ENCODE measurements at places on chromosomes 6 and 20. TPM values are rescaled to one million over a fixed set of nuclear protein-coding genes. Genes with fewer than 3 reads are reported as not detected.

GRCh38 chr6:43823879-43824702 lies 54.1 kb downstream of the VEGFA start:
- DNase-seq = no peak

GRCh38 chr20:13105864-13106457 lies 97.2 kb downstream of the SPTLC3 start:
- DNase-seq = no peak

DNA sequence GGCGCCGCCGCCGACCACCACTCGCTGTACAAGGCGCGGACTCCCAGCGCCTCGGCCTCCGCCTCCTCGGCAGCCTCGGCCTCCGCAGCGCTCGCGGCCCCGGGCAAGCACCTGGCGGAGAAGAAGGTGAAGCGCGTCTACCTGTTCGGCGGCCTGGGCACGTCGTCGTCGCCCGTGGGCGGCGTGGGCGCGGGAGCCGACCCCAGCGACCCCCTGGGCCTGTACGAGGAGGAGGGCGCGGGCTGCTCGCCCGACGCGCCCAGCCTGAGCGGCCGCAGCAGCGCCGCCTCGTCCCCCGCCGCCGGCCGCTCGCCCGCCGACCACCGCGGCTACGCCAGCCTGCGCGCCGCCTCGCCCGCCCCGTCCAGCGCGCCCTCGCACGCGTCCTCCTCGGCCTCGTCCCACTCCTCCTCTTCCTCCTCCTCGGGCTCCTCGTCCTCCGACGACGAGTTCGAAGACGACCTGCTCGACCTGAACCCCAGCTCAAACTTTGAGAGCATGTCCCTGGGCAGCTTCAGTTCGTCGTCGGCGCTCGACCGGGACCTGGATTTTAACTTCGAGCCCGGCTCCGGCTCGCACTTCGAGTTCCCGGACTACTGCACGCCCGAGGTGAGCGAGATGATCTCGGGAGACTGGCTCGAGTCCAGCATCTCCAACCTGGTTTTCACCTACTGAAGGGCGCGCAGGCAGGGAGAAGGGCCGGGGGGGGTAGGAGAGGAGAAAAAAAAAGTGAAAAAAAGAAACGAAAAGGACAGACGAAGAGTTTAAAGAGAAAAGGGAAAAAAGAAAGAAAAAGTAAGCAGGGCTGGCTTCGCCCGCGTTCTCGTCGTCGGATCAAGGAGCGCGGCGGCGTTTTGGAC lies 2.0 kb downstream of the SOX4 start:
- DNase-seq = no peak

DNA sequence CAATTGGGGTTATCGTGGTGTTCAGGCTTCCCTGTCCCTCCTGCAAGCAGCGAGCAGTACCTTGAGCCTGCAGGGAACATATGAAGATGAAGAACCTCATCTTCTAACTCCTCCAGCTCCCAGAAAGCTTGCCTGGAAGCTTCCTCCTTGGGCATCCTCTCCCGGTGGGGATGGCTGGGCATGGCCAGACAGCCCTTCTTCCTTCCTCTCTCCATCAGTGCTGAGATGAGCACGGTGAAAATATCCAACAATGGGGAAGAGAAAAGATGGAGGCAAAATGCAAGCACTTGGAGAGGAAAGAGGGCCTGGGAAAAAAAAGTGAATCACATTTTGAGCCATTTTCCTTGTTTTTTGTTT lies 107.7 kb upstream of the FOXA2 start:
- no peak for DNase-seq

GRCh38 chr6:1759870-1760269 lies 150.2 kb downstream of the FOXC1 start:
- DNase-seq = no peak

Gene FAM83D
- total RNA-seq = 8.1 TPM

Gene TREML2
- 8.1 TPM for total RNA-seq

Gene BPI
- total RNA-seq = not detected

Gene CYP24A1
- total RNA-seq = not detected
